ENCODE measurements at places on chromosomes 12 and 14.

GRCh38 chr12:32312049-32312670, 87.2 kb upstream of the FGD4 start:
- H3K27ac ChIP-seq: no peak overlapping the region
- H3K4me1 ChIP-seq: peaks cover 2% of the 10 kb centered on the region

DNA sequence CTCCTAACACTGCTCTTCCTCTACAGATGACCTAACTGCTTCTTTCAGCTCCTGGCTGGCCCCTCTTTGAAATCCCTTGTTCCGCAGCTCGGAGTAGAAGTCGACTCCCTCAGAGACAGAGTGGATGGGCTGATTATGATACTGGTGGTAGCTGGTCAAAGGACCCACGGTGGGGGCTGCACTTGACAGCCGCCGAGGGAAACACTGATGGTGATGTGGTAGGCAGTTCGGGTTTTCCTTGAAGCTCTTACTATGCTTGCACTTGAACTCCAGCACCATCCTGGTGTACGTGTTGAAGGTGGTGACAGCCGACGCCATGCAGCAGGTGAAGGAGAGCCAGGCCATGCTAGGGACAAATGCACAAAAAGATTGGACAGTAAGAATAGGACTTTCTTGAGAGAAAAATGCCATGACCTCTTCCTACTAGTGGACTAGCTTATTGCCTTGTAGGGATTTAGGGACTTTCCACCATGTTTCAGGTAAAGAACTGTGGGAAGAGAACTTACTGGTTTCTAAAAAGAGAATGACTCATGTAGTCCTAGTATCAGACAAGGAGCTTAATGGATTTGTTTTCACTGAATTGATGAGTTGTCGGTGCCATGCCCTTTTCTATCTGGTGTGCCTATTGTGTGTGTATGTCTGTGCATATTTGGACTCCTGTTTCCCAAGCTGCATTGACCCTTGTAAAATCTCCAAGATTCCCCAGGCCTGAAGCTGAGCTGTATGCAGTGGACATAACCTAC, 18.4 kb downstream of the GSG1 start:
- H3K36me3 ChIP-seq: peaks cover 11% of the 10 kb centered on the region
- no peaks in the 10 kb centered on the region for H3K4me1 ChIP-seq
- H3K27me3 ChIP-seq: no peaks in the 10 kb centered on the region
- DNase-seq: no peak
- no peak overlapping the region for H3K4me3 ChIP-seq

GRCh38 chr14:68522510-68523325, 270.1 kb downstream of the ZFP36L1 start:
- no peak overlapping the region for H3K27ac ChIP-seq
- no peak for DNase-seq
- H3K27me3 ChIP-seq: peaks cover 3% of the 10 kb centered on the region
- H3K4me1 ChIP-seq: peaks cover 14% of the 10 kb centered on the region

GRCh38 chr14:89227496-89227836, 189.6 kb downstream of the FOXN3 start:
- peak overlapping the region; percentile 13 for H3K27ac ChIP-seq
- H3K36me3 ChIP-seq: no peaks in the 10 kb centered on the region
- H3K4me3 ChIP-seq: no peak overlapping the region
- peaks cover 2% of the 10 kb centered on the region for H3K27me3 ChIP-seq
- no peak for DNase-seq

GRCh38 chr12:118813778-118814357, 167.5 kb upstream of the SRRM4 start:
- H3K36me3 ChIP-seq: no peaks in the 10 kb centered on the region
- no peak overlapping the region for H3K4me3 ChIP-seq
- no peak overlapping the region for H3K27ac ChIP-seq
- H3K4me1 ChIP-seq: no peaks in the 10 kb centered on the region
- DNase-seq: no peak
- H3K27me3 ChIP-seq: peaks cover 2% of the 10 kb centered on the region

DNA sequence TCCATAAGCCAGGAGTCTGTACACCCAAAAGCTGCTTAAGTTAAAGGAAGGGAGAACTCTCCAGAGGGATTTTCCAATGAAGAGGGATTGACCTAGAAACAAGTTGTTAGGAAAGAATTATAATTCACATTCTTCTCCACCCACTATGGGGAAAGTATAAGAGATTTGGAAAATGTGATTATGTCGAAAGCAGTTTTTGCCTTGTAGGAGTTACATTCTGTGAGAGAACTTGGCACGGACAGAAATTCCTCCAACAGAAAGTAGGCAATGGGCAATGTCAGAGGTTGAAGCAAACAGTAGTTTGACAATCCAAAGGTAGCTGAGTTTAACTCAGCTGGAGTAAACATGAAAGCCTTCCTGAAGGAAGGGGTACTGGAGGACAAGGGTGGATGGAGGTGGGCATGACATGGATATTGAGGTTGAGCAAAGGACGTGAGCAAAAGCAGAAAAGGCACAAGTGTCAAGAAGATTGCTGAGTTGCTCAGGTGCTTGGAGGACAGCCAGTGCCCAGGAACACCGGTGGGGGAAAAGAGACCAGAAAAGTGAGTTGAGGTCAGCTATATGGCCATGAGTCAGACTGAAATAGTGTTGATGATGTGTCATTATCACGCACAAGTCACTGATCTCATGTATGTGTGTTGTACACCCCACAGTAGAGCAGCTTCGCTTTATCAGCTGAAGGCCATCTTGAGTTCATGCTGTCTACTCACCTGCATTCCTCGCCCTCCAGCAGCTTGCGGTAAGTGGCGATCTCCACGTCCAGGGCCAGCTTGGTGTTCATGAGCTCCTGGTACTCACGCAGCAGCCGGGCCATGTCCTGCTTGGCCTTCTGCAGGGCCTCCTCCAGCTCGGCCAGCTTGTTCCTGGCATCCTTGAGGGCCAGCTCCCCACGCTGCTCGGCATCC, 4.0 kb downstream of the KRT5 start:
- DNase-seq: no peak
- H3K36me3 ChIP-seq: no peaks in the 10 kb centered on the region
- H3K27me3 ChIP-seq: peaks cover 3% of the 10 kb centered on the region
- no peak overlapping the region for H3K27ac ChIP-seq

- no peaks in the 10 kb centered on the region for H3K36me3 ChIP-seq
- H3K4me3 ChIP-seq: no peak overlapping the region
- no peak for DNase-seq
- no peaks in the 10 kb centered on the region for H3K4me1 ChIP-seq
These were observed 78.2 kb downstream of the GAS2L3 start for GRCh38 chr12:100651694-100652093.

DNA sequence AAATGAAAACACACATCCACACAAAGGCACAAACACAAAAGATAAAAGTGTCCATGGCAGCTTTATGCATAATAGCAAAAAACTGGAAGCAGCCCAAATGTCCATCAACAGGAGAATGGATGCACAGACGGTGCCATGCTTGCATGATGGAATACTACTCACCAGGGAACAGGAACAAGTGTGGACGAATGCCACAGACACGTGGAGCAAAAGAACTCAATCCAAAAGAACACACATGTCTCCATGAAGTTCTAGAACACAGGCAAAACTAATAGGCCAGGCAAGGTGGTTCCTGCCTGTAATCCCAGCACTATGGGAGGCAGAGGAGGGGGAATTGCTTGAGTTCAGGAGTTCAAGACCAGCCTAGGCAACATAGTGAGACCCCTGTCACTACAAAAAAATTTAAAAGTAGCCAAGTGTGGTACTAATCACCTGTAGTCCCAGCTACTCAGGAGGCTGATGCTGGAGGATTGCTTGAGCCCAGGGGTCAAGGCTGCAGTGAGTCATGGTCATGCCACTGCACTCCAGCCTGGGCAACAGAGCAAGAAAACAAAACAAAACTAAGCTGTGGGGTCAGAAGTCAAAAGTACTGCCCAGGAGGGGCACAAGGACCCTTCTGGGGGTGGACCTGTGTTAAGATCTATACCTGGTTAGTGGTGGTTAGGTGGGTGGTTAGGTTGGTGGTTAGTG, 7.3 kb upstream of the TMEM119 start:
- H3K4me1 ChIP-seq: no peaks in the 10 kb centered on the region
- no peaks in the 10 kb centered on the region for H3K36me3 ChIP-seq
- no peak for DNase-seq

DNA sequence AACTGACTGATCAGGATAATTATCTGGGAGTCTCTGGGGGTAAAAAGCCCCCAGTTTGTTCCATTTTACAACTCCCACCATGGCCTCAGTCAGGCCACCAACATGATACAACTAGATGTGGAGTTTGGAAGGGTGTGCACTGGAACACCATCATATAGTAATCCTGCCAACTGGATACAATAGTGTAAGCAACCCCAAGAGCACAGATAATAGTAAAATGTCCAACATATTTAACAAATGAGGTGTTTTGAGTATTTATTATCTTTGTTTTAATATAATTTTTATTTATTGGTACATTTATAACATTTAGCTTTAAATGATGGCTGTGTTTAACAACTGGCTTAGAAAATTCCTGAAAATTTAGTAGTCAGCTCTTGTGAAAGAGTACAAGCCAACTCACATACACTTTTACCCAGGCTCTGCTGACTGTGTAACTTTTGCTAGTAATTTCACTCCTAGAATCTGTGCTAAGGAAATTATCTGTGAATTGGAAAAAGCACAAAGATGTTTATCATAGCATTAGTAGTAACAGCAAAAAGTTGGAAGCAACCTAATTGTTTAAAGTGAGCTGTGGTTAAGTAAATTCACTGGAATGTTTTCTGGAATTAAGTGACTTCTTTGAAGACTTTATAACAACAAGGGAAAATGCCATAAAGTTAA, 196.8 kb downstream of the RAD51B start:
- no peaks in the 10 kb centered on the region for H3K36me3 ChIP-seq
- H3K27ac ChIP-seq: peak overlapping the region; percentile 47
- H3K4me3 ChIP-seq: no peak overlapping the region
- H3K4me1 ChIP-seq: no peaks in the 10 kb centered on the region

DNA sequence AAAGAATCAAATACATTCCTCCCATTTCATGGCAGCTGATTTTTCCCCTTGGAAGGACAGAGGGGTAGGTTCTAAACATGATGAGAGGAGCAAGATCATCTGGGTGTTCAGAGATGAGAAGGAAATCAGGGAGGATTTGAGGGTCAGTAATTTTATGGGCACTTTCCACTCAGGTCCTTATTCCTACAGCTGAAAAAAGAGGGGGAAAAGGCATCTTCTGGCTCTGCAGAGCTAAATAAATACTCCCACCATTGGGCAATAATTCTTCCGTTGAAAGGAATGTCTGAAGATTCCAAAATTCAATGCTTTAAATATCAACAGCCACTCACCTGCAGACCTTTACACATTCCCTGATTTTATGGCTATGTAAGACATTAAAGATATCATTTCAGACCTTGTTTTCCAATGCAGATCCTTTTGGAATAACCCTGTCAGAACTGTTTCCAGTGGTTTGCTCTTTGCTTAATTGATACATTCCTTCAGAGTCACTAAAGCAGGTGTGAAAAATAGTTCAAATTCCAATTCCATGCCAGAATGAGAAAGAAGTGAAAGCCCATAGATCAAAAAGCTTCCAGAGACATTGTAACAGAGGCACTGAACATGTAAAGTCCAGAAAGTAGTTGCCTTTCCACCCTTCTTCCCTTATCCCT, 233.3 kb upstream of the KRR1 start:
- no peak overlapping the region for H3K27ac ChIP-seq
- no peak for DNase-seq
- no peaks in the 10 kb centered on the region for H3K4me1 ChIP-seq
- H3K36me3 ChIP-seq: no peaks in the 10 kb centered on the region
- H3K4me3 ChIP-seq: no peak overlapping the region

GRCh38 chr12:132163911-132164288, 19.6 kb downstream of the NOC4L start:
- H3K27me3 ChIP-seq: peaks cover 4% of the 10 kb centered on the region
- H3K27ac ChIP-seq: no peak overlapping the region
- no peaks in the 10 kb centered on the region for H3K36me3 ChIP-seq
- H3K4me1 ChIP-seq: peaks cover 1% of the 10 kb centered on the region
- no peak for DNase-seq

- H3K4me1 ChIP-seq: no peaks in the 10 kb centered on the region
- no peak for DNase-seq
- no peak overlapping the region for H3K4me3 ChIP-seq
- H3K27me3 ChIP-seq: peaks cover 4% of the 10 kb centered on the region
These were observed 129.9 kb downstream of the TMEM30B start for GRCh38 chr14:61151251-61151650.

DNA sequence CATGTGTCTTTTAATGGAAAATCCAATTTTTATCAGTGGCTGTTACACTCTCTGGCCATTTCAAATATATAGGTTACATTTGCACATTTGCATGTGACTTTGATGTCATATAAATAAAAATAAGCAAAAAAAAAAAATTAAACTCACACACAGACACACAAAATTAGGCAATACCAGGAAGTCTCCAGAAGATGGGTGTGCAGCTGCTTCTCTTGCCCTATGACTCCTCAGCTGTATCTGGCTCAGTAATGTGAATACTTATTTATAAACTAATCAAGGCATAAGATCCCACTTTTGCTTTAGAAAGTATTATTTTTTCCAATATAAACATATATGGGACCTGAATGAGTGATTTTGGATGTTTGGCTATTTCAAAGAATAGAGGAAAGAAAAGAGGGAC, 461.1 kb downstream of the LRIG3 start:
- peaks cover 7% of the 10 kb centered on the region for H3K27me3 ChIP-seq
- H3K4me3 ChIP-seq: no peak overlapping the region
- no peaks in the 10 kb centered on the region for H3K36me3 ChIP-seq
- no peaks in the 10 kb centered on the region for H3K4me1 ChIP-seq

DNA sequence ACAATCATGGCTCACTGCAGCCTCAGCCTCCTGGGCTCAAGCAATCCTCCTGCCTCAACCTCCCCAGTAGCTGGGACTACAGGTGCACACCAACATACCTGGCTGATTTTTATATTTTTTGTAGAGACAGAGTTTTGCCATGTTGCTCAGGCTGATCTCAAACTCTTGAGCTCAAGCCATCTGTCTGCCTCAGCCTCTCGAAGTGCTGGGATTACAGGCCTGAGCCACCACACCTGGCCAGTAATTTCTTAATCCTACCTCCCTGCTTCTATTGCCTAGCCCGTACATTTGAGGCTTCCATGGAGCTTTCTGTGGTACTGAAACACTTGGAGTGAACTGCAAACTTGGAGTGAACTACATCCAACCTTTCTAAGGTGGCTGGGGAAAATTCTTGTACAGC, 20.7 kb downstream of the SLC35E3 start:
- no peak overlapping the region for H3K4me3 ChIP-seq
- H3K36me3 ChIP-seq: peaks cover 15% of the 10 kb centered on the region
- no peak for DNase-seq
- H3K27ac ChIP-seq: no peak overlapping the region
- peaks cover 4% of the 10 kb centered on the region for H3K4me1 ChIP-seq

All from immature natural killer cell (primary cell).